ENCODE measurements at places on chromosomes 13 and 19. TPM values are rescaled to one million over a fixed set of nuclear protein-coding genes. Genes with fewer than 3 reads are reported as not detected.

KLK11 gene
- total RNA-seq: not detected

PSG3 gene
- not detected for total RNA-seq

UNC13A gene
- total RNA-seq: 10.2 TPM

CCDC194 gene
- total RNA-seq: 0.40 TPM

ZNF45 gene
- 21.7 TPM for total RNA-seq

PEAK3 gene
- not detected for total RNA-seq

IRS2 gene
- total RNA-seq: 1.1 TPM

RAB3A gene
- total RNA-seq: 6.6 TPM

MISP gene
- not detected for total RNA-seq

TPRX1 gene
- total RNA-seq: not detected

SCAF1 gene
- 11.1 TPM for total RNA-seq

DHPS gene
- total RNA-seq: 63.5 TPM

MEF2B gene
- total RNA-seq: not detected

OR4F17 gene
- not detected for total RNA-seq

PSG2 gene
- total RNA-seq: not detected

CD22 gene
- total RNA-seq: 0.56 TPM

CCL25 gene
- not detected for total RNA-seq

Measured in aortic smooth muscle cell (primary cell).